ENCODE measurements at places on chromosomes 12 and 14.
A peak's percentile ranks its signal among the peaks of the same experiment; 100 is the strongest.

DNA sequence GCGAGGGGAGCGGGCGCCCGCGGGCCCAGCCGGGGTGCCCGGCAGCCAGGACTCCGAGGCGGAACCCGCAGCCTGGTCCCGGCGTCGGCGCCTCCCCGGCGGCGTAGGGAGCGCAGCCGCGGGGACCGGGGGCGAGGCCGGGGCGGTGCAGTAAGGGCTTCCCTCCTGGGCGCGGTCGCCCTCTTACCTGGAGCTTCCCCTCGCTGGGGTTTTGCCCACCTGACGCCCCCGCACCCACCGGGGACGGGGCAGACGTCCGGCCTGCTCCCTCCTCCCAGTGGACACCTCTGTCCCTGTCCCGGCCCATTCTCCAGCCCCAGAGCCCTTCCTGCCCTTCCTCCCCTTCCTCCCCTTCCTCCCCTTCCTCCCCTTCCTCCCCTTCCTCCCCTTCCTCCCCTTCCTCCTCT lies 413 bp upstream of the TUBA1C start:
- no peak for DNase-seq

GRCh38 chr14:89000007-89000942 lies 175.8 kb downstream of the TTC8 start:
- DNase-seq: peak; percentile 32

GRCh38 chr12:9342614-9343353 lies 134.6 kb upstream of the PZP start:
- no peak for DNase-seq

DNA sequence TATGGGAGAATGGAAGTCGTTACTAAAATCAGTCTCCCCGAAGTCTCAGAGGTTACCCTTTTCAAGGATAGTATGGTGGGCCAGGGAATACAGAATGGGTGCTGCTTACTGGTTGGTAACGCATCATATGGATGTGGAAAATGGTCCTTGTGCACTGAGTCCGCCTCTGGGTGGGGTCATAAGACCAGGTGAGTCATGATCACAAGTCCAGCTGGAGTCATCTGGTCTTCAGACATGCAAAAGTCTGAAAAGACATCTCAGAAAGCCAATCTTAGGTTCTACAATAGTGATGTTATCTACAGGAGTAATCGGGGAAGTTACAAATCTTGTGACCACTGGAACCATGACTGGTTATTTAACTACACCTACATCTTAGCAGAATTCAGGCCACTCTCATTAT lies 71.9 kb upstream of the TCL1B start:
- DNase-seq: no peak

DNA sequence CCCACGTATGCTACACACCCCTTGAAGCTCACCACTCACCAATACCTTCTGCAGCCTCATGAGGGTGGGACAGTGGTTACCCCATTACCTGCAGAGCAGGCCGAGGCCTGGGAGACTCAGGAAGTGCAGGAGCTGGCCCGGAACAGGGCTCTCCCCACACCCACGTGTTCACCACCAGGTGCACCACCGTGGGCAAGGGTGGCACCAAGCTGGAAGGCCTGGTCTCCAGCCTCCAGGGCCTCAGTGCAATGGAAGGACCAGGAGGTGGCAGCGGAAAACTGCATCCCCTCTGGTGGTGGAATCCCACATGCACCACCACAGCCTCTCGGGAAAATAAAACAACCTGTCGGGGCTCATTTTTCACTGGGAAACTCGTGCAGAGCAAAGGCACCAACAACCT lies 36.4 kb downstream of the ITPK1 start:
- no peak for DNase-seq

GRCh38 chr14:105030194-105030593 lies 9.3 kb upstream of the CDCA4 start:
- no peak for DNase-seq

- DNase-seq: no peak
These were observed 40.6 kb downstream of the SPRING1 start for GRCh38 chr12:116697305-116697704.

- DNase-seq: no peak
These were observed 246.6 kb upstream of the LRFN5 start for GRCh38 chr14:41360126-41360525.

DNA sequence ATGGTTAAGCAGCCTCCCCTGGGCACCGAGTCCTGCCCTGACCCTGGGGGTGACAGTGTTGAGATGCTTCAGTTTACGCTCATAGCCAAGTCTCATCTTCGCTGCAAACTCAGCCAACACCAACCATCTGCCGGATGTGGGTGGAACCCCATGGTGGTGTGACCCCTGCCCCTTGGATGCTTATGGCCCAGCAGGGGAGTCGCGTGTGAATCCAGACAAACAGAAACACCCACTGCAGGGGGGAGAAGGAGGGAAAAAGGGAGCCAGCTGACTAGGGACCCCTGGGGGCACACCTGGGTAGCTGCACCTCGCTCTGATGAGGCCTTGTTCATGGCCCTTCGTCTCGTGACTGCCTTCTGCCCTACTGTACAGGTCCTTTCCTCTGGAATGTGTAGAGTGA lies 23.8 kb downstream of the AACS start:
- DNase-seq: no peak

DNA sequence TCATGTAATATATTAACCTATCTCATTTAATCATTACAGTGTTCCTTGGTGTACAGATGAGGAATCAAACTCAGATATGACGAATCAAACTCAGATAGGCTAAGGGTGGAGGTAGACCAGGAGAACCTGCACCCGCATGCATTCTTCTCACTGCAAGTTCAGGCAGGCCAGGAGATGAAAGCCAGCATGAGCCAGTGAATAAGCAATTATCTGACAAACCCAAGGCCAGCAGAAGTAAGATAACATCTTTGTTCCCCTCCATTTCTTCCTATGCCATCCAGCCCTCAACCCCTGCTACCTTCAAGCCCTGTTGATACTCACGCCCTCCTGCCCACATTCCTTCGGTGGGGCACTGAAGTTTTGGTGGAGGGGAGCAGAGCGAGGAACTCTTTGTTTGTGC lies 152.2 kb downstream of the ETV6 start:
- DNase-seq: no peak

- no peak for DNase-seq
These were observed 34.5 kb downstream of the PLCZ1 start for GRCh38 chr12:18703321-18703720.

- DNase-seq: peak; percentile 81
These were observed 39.9 kb downstream of the CORO1C start for GRCh38 chr12:108691175-108691997.

DNA sequence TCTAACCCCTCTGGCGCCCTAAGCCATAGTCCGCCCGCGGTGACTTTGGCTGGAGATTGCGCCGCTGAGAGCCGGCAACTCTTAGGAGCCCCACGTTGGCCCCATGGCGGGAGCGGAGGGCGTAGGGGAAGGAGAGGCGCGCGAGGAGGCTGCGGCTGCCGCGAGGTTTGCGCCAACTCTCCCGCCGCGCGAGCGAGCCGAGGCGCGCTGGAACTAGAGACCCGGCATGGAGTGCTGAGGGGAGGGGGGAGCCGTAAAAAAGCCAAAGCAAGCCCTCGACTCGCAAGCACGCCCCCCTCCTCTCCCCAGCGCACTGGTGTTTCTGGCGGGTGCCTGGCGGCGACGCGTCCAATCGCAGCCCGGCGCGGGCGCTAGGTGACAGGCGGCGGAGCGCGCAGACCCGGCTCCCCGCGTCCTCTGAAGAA lies at the start of gene SYT10:
Gene SYT10, minus strand, starts transcription at position 233 of the 425 bp plus-strand sequence. CDS start 297 bp downstream, outside the sequence.
- DNase-seq: no peak

GRCh38 chr12:21614506-21614905 lies 9.9 kb upstream of the GYS2 start:
- DNase-seq: no peak

DNA sequence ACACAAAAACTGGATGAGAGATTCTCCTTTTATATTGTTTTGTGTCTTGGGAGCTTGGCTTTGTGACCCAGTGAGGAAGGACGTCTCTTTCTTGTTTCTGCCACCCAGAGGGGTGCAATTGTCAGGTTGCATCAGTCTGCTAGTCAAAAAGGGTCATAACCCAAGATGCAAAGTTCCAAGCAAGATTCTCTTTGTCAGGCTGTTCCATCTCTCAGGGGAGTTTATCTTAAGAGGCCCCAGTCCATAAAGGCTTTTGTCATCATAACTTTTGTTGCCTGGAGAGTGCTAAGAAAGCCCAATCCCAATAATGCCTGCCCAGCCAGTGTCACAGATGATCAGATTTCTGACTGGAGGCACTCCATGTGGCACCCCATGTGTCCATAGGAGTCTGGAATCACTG lies 444.9 kb downstream of the TRHDE start:
- DNase-seq: no peak

- no peak for DNase-seq
These were observed 93.9 kb downstream of the PLEKHG7 start for GRCh38 chr12:92796650-92797049.

DNA sequence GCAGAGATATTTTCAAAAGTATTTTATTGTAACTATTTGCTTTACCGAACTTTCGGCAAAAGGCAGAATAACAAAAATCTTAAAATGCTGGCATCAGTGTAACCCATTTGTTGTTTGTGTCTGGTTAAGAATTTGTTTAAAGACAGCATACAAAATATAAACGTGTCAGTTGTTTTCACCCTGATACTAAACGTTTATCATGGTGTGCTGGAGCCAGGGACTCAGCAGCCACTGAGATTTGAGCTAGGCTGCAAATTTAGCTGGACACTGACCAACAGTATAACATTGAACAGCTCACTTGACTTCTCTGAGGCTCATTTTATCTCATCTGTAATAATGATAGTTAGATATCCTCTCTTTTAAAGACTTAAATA lies 183.7 kb downstream of the TMTC3 start:
- DNase-seq: no peak

DNA sequence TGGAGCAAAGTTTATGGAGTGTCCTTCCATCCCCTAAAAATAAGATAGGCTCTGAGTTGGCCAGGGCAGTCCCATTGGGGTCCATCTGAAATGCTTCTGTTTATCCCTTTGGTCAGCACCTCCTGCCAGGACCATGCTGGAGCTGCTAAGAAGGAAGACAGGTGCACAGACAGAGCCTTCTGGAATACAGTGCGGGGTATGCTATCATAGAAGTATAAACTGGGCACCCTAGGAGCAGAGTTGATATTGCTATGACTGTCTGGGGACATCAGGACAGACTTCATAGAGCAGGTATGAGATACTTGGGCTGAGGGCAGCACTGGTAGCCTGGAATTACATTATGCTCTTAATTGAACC lies 170.4 kb upstream of the HIF1A start:
- no peak for DNase-seq

DNA sequence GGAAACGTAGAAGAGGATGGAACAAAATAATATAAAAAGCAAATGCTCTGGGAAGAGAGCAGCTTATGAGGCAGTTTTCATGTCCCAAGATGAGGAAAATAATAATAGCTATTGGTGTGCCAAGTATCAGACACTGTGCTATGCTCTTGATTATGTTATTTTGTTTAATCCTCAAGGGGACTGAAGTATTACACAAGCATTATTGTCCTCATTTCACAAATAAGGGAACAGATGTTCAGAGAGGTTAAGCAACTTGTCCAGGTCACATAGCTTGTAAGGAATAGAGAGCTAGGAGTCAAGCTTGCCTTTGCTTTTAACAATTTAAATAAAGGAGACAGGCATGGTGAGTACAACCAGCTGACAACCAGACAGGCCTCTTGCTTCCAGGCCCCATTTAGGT lies 26.9 kb upstream of the LTBP2 start:
- DNase-seq: no peak

DNA sequence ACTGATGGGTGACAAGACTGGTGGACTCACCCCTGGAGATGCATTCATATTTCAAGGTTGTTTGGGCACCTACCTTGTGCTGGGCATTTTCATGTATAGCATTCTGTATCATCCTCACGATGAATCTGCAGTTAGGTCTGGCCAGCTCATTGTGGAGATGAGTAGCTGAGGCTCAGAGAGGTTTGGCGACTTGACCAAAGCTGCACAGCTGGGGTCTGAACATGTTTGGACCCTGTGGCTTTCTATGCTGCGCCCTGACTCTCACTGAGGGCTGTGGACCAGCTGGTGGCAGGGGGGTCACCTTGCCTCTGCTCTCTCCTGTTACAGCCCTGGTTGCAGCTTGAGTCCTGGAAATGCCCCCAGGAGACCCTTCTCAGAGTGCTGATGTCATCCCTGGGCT lies 24.9 kb upstream of the CCDC63 start:
- DNase-seq: no peak

- DNase-seq: no peak
These were observed 20.2 kb downstream of the ATP2A2 start for GRCh38 chr12:110301065-110301806.

DNA sequence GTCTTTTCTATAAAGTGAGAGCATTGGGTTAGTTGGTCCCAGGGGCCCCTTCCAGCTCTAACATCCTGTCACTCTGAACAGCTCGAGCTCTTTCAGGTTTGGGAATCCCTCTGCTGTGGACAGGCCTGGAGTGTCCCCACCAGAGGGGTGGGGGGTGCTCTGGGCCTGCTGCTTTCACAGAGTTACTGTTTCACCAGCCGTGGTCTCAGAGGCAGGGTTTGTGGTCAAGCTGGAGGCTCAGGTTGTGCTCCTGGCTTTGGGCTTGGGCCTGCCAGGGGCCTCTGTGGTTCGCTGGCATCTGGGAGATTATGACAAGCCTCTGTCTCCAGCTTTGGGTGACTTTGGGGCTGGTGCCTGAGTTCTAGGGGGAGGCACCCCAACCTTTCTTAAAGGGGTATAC lies 59.6 kb downstream of the FBXL14 start:
- DNase-seq: no peak

- no peak for DNase-seq
These were observed 12.9 kb downstream of the ST8SIA1 start for GRCh38 chr12:22321638-22322037.

DNA sequence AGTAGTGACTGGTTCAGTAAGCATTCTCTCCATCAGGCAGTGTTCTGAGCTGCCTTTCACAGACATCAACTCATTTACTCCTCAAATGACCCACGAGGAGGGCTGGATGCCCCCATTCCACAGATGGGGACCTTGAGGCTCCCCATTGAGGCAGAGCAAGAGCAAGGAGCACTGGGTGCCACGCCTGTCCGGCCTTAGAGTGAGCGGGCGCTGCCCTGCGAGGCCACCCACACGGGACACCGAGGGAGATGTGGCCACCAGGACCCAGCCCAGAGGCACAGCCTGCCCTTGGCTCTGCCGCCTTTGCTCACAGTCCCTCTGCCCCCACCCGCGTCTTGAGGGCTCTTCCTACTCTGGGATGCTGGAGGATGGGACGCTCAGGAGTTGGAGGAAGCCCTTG lies 3.0 kb downstream of the FBRSL1 start:
- DNase-seq: no peak

GRCh38 chr12:14959126-14959440 lies 2.3 kb downstream of the ARHGDIB start:
- no peak for DNase-seq

GRCh38 chr12:104707194-104707593 lies 250.4 kb downstream of the CHST11 start:
- no peak for DNase-seq

DNA sequence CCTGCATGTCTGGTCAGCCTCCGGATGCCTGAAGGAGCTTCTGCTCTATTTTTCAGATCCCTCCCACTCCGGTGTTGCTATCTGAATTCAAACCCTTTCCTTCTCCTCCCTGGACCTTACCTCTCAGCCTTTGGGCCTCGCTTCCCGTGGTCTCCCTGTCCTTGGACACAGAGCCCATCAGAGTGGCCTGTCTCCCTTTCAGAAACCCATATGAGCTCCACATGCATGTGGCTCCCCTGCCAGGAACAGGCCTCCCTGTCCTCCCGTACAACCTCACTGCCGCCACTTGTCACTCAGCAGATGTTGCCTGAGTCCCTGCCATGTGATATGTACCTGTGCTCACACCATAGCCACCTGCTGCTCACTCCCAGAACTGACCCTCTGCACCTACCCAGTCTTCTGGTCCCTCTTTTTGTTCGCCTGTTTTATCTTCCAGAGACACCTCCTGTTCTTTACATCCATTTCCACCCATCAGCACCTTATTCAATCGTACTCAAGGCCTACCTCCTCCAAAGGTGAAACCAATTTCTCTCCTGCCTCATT lies 182.5 kb downstream of the ZFP36L1 start:
- DNase-seq: no peak

Measured in activated naive CD8-positive, alpha-beta T cell treated with anti-CD3 and anti-CD28 coated beads, Interleukin-2, amount 50 U/mL, for 24 hours (primary cell).